Fibroblast of villous mesenchyme (primary cell): ENCODE measurements at places on chromosomes 4 and X.

DNA sequence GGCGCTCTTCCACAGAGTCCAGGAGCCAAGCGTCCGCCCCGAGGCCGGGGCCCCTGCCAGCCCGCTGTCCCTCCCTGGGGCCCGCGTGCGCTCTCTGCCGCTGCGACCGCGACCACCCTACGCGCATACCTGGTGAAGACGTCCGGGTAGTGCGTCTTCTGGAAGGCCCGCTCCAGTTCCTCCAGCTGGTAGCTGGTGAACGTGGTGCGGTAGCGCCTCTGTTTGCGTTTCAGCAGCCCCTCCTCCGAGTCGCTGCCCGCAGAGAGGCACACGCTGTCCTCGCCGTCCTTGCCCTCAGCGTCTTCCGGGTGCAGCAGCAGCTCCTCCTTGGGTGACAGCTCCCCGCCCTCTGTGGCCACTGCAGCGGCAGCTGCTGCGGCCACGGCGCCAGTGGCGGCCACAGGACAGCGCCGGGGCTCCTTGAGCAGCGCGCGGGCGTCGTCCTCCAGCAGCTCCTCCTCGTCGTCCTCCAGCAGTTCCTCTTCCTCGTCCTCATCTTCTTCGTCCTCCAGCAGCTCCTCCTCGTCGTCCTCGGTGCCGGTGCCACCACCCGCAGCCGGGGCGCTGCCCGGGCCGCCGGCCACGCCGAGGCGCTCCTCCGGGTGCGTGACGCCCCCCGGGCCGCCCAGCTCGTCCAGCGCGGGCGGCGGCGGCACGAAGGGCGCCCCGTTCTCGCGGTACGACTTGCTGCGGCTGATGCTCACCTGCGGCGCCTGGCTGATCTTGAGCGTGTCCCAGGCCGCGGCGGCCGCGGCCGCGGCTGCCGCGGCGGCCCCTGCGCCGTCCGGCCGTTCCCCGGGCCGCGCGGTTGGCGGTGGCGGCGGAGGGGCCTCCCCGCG is 2.8 kb downstream of the ARX start:
- DNase-seq, result no peak

DNA sequence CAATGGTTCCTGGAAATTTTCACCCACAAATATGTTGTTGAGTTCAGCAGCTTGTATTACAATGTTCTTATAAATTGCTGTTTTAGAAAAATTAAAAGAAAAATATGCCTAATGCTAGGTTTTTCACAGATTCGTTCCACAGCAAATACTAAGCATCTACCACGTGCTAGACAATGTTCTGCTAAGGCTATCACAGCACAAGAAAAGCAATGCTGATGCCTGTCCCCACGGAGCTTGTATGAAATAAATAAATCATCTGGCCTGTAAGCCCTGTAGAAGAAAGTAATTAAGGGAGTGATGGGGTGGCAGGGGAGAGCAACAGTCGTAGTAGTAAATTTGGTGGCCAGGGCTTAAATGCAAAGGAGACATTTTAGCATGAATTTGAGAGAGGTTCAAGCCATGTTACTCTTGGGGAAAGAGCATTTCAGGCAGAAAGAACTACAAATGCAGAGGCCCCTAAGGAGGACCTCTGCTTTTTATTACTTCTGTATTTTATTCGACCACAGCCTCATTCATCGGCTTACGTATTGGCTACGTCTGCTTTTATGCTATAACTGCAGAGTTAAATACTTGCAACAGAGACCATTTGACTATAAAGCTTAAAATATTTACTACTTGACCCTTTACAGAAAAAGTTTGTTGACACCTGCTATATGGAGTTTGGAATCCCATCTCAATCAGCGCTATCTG is 36.3 kb downstream of the ARAP2 start:
- no peak for DNase-seq

GRCh38 chr4:26237916-26238315 is 82.9 kb upstream of the RBPJ start:
- DNase-seq, result no peak

DNA sequence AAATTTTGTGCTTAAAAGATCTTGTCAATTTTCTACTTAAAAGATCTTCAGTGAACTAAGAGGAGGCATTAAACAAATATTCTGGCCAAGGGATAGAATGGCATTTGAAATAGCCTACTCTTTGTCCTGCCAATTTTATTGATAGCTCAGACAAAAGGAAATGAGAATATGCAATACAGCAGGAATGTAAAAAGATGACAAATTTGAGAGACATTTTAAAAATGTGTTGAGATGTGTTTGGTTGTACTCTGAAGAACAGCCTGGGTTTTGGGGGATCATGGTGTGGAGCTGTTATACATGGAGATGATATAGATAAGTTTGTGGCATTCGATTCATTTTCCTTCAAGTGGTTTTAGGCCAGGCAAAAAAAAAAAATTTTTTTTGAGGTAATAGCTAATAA is 11.6 kb upstream of the MAD2L1 start:
- no peak for DNase-seq

DNA sequence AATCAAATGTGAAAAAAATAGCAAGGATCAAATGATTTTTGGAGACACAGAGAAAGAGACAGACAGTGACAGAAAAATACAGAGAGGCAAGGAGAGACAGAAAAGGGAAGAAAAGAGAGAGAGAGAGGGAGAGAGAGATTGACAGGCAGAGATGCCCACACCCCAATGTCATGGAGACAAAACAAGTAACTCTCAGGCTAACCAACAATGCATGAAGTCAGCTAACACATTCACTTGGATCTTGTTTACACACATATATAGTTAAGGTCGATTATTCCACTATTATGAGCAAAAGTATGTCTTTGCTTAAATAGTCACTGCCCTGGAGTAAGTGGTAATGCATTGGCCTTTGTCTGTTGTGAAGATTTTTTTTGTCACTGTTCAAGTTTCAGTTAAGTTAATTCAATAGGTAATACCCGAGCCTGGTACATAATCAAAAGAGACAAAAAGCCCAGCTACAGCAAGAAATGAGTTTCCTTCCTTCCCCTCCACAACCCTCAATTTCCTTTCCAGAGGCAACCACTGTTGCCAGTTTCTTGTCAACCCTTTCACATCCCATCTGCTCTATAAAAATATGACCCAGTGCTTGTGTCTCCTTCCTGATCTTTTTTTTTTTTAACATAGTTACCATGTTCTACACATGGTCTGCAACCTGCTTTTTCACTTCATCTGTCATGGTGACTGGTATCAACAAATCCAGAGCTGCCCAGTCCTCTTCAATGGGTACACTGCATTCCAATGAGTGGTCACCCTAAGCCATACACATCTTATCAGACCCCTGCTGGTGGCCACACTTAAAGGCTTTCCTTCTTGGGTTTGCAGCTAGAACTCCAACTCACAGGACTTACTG is 52.1 kb downstream of the PROM1 start:
- DNase-seq, result no peak
